Brain microvascular endothelial cell (primary cell): ENCODE measurements at places on chromosomes 5 and 9.

DNA sequence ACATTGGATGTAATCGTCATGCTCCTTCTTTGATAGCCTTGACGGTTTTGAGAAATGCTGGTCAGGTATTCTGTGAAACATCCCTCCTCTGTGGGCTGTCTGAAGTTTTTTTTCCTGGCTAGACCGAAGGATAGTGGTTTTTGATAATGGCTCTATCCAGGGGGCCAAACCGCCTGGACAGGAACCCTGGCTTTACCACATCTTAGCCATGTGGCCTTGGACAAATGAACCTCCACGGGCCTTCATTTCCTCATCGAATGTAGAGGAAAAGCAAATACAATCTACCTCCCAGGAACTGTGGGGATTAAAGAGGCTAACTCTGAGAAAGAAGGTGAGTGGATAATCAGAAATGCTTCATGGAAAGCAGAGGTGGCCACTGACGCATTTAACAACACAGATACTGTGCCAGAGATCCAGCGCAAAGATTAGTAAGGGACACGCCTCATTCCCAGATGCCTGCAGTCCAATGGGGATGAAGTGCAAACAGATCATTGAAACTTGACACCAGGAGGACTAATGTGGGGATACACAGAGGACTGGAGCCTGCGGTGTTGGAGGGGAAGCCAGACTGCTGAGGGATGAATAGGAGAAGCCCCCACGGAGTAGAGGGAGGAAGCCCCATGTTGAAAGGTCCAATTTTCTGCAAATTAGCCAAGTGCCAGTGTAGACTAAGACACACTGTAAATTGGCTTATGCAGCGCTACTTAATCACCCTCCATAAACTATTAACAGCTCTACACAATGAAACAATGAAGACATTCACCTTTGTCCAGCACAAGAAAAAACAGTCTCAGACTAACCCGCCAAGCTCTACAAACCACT is 41.6 kb downstream of the MYO10 start:
- DNase-seq, result peak; percentile 94

- DNase-seq, result no peak
Measured at GRCh38 chr5:84549054-84549453, 164.4 kb upstream of the EDIL3 start.

GRCh38 chr5:155850370-155850769 is 476.6 kb upstream of the SGCD start:
- no peak for DNase-seq

GRCh38 chr5:107601076-107601475 is 69.7 kb downstream of the EFNA5 start:
- DNase-seq, result no peak

GRCh38 chr5:131968396-131968954 is 23.0 kb upstream of the MEIKIN start:
- DNase-seq, result no peak

GRCh38 chr5:145856285-145856818 is 16.5 kb downstream of the GRXCR2 start:
- DNase-seq, result peak; percentile 82

DNA sequence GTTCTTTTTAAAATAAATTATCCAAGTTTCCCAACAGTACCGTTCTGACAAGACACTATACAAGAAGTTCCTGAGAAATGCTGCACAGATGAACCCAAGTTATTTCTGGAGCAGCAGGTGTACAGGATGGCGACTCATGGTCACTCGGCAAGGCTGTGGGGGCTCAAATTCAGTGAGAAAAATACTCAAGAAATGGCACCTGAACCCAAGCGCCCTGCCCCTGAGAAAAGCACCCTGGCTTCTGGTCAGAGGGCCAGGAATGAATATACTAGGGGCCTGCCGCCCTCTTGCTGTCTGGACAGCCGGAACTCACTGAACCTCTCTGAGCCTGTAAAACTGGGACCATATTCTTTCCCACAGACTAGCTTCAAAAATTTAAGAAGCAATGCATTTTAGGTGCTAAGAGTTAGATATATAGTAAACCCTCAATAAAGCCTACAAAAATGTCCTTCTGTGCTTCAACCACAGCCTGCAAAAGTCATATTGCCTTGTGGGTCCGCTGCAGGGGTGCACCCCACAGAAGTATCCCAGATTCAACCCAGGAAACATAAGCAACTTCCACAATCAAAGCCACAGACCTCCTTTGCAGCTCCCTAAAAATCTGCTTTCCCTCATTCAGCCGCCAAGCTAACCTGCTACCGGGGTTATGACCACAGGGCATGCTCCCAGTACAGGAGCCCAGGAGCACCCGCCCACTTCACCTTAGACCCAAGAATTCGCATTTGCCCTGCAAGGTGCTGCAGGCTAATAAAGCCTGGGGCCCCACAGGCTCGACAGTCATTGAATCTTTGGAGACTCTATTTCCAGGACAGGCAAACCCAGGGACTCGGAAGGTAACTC is 1.4 kb downstream of the RAPGEF1 start:
- no peak for DNase-seq

- DNase-seq, result no peak
Measured at GRCh38 chr9:120928015-120928482, 1.5 kb upstream of the TRAF1 start.

DNA sequence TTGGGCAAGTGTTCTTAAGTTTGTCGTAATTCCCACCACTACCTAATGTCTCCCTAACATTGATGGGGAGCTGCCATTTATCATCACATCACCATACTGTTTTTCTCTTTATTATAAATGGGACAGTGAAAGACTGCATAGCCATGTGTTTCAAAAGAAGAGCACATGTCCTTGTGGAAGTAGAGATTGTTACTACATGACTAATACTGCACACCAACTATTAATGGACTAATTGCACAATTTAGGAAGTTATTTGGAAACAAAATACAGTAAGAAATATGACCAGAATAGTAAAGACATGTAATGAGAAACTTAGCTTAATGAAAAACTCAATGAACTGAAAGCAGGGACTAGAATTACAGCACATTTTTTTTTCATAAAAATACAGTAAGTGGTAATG is 12.0 kb upstream of the ELOVL7 start:
- no peak for DNase-seq

- no peak for DNase-seq
Measured at GRCh38 chr5:173583346-173583745, 33.1 kb downstream of the BOD1 start.

GRCh38 chr5:159021136-159021900 is 78.4 kb downstream of the EBF1 start:
- DNase-seq, result no peak
